ENCODE measurements at places on chromosomes 6 and 20.

- DNase-seq, result no peak
Observed at GRCh38 chr20:2136275-2136674, 34.6 kb downstream of the STK35 start.

DNA sequence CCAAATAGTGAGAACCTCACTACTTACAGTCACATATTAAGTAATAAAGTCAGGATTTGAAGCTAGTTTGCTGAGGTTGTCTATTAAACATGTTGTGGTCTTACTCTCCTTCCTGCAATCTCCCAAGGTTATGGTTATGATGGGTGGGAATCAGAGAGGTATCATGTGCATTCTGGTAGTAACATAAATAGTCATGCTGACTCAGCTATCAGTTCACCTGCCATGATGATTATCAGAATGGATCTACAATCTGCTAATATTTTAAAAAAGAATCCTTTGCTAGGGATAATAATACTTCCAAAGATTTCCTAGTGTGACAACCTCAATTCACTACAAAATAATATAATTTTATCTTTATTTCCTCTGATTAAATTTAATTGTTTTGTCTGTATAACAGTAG lies 671.9 kb downstream of the KHDRBS2 start:
- no peak for DNase-seq

DNA sequence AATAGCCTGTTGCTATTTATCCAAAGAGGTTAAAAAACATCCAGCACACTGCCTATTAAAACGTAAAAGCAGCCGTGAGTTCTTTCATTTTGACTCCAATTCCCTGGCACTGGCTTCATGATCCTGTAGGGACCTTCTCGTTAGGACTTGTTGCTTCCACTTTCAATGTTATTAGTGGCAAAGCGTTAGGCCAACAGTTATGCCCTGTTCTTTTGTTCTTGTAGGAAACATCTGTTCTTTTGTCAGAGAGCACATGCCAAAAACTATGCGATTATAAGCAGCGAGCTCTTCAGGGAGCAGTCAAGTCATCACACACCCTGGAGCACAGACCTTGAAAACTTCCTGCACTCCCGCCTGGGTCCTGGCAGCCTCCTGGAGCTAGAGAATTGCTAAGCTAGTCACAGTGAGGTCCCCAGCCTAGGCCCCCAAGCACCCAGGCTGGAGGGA lies 609.5 kb upstream of the ARID1B start:
- DNase-seq, result no peak

DNA sequence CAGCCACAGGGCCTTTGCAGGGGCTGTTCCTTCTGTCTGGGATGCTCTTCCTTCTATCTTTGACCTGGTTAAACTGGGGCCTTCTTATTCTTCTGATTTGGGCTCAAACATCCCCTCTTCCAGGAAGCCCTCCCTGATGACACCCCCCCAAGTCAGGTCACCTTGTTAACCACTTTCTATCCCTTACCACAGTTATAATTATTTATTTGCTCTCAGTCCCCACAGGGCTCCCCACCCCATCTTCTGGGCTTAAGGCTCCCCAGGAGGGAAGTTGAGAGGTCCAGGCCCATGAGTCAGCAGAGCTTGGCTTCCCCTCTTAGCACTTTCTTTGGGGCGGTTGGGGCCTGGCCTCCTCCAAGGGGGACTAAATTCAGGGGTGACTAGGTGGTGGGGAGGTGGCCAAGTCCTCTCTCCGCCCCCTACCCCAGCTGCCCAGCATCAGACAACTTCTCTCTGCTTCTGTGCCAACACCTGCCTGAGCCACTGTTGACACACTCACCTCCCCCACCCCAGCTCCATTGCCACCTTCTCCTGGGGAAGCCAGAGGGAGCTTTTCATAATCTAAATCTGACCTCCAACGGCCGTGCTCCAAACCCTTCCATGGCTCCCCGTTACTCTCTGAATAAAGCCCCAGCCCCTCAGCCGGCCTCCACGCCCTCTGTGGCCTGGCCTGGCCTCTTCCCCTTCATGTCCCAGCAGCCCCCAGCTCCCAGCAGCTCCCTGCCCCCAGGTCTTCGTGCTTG lies 70.0 kb downstream of the CEBPB start:
- DNase-seq, result no peak

GRCh38 chr6:36867471-36868224 lies 7.0 kb downstream of the PPIL1 start:
- DNase-seq, result no peak

DNA sequence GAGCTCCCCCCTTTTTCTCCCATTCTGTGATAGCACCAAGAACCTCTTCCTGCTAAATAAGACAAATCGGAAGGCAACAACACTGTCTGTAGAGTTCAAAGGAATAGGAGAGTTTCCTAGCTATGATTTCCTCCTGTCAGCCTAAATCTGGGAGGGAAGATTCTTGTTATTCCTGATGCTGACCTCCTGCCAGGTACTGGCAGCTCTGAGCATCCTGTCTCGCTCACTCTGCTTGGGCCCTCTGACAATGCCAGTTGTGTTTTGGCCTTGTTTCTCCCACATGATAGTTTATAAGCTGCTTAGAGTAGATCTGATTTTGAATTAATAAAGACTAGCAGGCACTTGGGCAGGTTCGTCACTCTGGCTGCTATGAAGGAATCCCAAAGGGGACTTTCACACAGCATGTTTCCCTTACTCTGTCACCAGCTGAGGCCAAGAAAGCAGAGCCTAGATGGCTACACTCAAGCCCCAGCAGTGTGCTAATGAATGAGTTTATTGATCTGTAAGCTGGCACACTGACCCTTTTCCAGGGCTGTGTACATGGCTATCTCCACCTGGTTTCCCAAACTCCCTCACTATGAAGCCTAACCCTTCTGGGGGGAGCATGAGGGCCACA lies 52.3 kb downstream of the UQCC1 start:
- no peak for DNase-seq

DNA sequence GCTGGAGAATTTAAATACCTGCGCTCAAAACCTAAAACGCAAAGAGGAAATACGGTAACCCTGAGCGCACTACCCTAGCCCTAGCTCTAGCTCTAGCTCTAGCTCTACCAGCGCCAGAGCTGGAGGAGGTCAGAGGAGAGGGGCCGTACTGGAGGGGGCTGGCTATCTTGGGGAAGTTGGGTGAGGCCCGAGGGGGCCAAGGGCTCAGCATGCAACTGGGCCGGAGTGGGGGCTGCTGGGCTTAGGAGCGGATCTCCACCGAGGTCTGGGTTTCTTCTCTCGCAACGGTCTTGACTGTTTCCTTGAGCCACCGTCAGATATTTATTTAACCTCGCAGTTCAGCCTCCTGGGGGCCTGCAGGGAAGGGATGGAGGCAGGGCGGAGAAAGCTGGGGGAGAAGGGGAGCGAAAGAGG lies 91.0 kb downstream of the NCR2 start:
- peak; percentile 29 for DNase-seq

GRCh38 chr6:6997263-6998193 lies 110.2 kb upstream of the RREB1 start:
- DNase-seq, result no peak

GRCh38 chr20:56391037-56391436 lies 978 bp downstream of the AURKA start:
- DNase-seq, result no peak

- no peak for DNase-seq
Observed at GRCh38 chr6:38603496-38603895, 36.2 kb downstream of the BTBD9 start.

GRCh38 chr6:4912559-4912958 lies 91.3 kb downstream of the RPP40 start:
- DNase-seq, result no peak

DNA sequence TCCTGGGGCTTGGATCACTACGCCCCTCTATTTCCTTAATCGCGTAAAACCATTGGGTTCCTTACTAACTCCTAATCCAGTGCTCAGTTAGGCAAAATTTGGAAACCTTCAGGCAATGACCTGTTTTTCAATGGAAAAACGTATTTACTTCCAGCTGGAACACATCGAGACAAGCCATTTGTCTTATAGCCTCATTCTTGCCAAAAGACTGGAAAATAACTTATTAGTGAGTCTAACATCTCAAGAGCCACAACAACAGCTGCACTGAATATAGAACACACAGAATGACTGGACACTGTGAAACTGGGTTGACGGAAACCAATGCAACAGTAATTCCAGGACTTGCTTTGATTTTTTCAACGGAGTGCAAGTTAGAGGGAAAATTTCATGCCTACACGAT lies 125.2 kb upstream of the MAP3K7 start:
- no peak for DNase-seq

GRCh38 chr6:118377711-118378414 lies 170.2 kb upstream of the PLN start:
- no peak for DNase-seq

DNA sequence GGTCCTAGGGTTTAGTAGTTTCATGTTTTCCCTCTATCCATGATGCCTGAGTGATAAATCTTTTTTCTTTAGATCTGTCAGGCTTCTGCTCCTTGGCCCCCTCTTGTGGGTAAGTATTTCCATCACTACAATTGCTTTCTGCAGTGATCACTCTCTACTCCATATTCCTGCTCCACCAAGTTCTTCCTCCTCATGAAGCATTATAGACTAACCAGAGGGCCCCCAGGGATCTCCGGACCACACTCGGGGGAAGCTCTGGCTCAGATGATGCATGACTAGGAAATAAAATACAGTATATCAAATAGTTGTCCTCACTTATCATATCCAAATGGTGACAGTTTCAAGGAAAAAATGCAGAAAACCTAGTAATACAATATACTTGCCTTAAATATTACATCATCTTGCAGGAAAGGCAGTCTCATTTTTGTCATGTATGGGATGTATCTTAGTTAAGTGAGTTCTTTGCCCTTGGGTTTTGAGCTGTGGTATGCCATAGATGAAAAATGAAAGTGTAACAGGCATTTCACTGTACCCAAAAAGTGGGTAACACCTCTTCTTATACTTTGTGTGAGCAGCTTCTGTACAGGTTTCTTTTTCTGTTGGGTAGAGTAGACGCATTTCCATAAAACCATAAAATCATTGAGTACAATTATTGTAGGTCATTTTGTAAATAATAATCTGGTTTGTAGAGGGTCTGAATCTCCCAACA lies 200.9 kb upstream of the EYA4 start:
- DNase-seq, result no peak

DNA sequence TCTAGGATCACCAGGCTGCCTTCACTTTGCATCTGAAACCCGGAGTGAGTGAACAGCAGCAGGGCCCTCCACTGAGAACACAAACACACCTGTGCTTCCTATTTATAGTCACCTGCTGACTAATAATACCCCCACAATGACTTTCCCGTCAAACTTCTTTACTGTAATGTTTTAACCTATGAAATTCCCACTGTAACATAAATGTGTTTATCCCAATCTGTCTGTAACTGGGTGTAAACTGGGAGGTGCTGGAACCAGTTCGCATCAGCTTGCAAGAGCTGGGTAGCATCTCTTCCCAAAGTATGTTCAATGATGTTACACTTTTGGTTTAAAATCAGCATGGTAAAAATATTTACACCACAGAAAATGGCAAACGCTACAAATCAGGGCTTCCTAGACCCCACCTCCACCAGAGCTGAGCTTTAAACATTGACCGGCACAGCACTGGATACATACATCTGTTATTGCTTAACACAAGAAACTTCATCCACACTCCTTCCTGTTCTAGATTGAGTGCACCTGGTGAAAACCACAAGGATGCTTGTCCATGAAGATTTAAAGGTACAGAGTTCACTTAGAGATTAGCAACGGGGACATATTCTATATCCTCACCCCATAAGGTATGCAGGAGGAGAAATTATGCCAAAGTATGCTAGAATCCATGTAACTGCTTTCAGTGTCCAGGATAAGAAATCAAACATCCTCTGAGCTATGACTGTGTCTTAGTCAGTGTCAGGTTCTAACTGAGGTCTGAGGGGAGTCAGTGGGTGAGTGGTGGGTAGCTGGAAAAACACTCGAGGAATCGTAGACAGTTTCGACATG lies 79.0 kb downstream of the ALDH8A1 start:
- DNase-seq, result no peak

GRCh38 chr20:19620446-19620845 lies 137.6 kb upstream of the RIN2 start:
- DNase-seq, result no peak

DNA sequence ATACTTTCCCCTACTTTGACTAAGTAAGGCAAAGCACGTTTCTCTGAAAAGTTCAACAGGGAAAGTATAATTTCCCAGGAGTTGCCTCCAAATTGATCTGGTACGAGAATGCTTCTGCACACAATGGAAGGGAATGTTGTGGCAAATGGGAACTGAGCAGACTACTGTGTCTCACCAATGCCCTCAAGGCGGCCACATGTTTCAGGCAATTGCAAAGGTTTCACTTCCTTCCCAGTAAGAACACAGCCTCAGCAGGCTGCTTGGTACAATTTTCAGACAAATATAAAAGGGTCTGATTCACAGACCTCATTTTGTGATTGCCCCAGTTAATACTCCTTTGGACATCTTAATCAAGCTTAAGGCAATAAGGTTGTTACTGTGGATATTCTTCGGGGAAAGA lies 71.2 kb downstream of the KIAA0319 start:
- no peak for DNase-seq

DNA sequence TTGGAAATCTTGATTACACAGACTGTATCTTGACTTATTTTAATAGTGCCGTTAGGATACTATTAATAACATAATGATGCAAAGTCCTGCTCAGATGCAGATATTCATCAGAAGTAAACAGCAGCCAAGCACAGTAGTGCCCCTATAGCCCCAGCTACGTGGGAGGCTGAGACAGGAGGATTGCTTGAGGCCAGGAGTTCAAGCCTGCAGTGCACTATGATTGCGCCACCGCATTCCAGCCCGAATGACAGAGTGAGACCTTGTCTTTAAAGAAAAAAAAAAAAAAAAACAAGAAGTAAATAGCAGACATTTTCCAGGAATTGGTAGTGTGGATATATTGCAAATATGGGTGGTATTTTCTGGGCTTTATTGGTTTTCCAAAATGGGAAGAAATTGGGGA lies 61.8 kb downstream of the TULP4 start:
- DNase-seq, result no peak

DNA sequence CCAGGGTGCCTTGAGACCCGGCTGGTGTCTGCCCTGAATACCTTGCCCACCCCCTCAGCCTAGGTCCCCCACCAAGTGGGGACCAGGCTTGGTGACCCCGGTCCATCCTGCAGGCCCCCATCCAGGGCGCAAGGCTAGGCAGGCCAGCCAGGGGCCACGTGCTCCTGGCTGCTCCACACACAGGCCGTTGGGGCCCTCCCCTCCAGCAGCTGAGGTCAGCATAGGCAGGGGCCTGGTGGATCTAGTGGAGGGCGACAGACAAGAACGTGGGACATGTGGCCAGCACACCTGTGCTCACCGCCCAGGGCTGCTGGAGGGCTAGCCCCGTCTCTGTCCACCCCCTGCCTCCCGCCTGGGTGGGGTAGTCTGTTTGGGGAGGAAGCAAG lies 7.5 kb upstream of the HRH3 start:
- no peak for DNase-seq

GRCh38 chr20:16364320-16364687 lies 208.9 kb downstream of the KIF16B start:
- DNase-seq, result no peak

- DNase-seq, result no peak
Observed at GRCh38 chr6:113457198-113457597, 399.9 kb upstream of the MARCKS start.

DNA sequence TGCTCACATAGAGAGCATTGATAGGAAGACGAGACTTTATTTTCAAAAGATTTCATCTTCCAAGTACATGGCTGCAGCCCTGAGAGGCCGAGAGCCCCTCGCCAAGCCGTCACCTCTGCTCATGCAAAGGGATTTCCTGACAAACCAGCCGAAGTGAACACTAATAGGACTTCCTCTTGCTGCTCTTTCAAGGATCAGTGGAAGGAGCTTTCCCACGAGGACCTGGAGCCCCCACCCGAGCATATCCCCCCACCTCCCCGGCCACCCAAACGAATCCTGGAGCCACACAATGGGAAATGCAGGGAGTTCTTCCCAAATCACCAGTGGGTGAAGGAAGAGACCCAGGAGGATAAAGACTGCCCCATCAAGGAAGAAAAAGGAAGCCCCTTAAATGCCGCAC lies 69.3 kb downstream of the PTPN1 start:
- DNase-seq, result no peak

All from activated T-cell treated with anti-CD3 and anti-CD28 coated beads, Interleukin-2, amount 50 U/mL, for 1 hour (primary cell).